ENCODE measurements at places on chromosomes 3 and 15.

- no peak for DNase-seq
Measured at GRCh38 chr3:77348244-77348855, 308.5 kb downstream of the ROBO2 start.

DNA sequence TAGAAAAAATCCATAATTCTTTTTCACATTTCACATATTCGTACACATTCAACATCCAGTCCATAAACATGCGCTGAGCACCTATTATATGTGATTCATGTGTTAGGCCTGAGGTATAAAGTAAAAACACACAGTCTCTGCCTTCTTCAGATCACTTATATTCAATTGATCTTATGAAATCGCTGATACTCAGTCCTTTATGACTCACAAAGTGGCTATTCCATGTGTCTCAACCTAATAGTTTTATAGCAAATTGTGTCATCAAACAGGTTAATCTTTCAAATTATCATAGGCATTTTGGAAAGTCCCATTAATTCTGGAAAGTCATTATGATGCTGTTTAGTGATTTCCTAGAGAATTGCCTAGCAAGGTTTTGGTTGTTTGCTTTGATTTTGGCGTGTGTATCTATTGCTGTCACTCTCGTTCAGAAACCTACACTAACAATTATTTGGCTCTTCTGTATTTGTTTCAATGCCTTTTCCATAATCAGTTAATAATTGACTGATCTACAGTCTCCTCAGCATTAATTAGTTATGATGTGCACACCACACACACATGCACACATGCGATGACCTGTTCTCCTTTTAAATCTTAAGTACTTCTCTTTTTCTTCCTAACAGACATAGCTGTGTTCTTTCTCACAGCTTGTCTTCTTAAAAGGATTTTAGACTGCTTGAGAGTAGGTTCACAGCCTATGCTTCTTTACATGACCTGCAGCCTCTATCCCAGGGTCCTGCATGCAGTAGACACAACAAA lies 353.1 kb downstream of the MECOM start:
- DNase-seq, result no peak

GRCh38 chr3:64199932-64200331 lies 25.3 kb downstream of the PRICKLE2 start:
- DNase-seq, result no peak

DNA sequence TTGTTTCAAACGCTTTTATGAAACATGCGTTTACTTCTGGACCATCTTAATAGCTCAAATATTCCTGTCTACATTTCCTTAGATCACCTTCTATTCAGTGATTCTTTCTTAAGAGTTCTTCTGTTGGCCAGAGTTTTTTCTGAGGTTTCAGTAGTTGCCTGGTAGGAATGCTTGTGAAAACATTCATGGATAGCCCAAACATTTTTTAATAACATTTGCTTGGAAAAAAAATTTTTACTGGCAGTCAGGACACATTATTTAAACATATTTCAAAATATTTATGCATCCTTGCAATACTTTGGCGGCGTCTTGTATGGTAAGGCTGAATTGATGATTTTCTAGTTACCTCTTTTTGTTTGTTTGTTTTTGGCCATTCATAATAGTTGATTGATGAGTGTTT lies 47.4 kb upstream of the ZBTB20 start:
- no peak for DNase-seq

GRCh38 chr3:42098171-42098570 lies 7.0 kb downstream of the TRAK1 start:
- peak; percentile 8 for DNase-seq

GRCh38 chr3:19364148-19364547 lies 215.8 kb downstream of the KCNH8 start:
- DNase-seq, result no peak

DNA sequence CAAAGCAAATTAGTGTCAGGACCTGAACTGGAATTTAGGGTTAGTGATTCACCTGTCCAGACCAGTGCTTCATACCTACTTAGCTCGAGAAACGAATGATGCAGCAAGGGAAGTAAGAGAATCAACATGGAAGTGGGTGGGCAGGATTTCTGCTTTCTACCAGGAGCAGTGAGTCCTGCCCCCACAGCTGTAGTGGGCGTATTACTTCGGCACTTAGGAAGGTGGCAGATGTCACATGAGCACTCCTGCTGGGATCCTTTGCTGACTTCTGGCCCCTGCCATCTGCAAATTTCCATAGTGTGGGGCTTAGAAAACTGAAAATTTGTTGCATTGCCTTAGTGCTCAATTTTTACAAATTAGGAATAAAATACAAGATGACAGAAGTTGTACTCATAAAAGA lies 31.2 kb downstream of the RYR3 start:
- DNase-seq, result no peak

DNA sequence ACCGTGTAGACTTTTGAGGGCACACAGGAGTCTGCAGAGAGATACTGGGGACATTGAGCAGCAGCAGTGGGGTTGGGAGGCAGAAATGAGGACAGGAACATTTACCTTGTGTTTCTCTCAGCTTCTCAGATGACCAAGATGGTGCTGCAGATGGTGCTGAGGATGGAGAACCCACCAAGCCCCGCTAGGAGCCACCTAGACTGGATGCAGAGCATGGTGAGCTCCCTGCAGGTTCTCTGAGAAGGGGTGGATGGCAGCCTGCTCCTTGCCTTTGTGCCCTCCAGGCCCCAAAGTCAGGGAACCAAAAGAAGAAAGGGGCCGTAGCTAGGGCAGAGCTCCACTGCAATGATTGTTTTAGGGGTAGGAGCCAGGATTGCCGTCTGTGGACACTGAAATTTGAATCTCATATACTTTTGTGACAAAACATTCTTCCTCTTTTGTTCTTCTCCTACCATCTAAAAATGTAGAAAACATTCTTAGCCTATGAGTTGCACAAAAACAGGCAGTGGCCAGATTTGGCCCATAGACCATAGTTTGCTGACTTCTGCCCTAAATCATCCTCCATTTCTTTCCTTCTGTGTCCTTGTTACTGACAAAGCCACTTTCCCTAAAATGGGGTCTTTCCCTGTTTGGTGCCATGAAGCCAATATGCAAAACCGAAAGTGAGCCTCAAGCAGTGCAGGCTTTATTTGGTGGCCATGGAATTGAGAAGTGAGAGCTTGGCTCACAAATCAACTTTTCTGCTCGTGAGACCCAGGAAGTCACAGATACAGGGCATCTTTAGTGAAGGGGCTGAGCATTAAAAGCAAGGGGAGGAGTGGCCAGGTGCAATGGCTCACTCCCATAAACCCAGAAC lies 11.9 kb upstream of the MUC20 start:
- DNase-seq, result no peak

- no peak for DNase-seq
Measured at GRCh38 chr3:155921486-155921885, 51.0 kb downstream of the GMPS start.

DNA sequence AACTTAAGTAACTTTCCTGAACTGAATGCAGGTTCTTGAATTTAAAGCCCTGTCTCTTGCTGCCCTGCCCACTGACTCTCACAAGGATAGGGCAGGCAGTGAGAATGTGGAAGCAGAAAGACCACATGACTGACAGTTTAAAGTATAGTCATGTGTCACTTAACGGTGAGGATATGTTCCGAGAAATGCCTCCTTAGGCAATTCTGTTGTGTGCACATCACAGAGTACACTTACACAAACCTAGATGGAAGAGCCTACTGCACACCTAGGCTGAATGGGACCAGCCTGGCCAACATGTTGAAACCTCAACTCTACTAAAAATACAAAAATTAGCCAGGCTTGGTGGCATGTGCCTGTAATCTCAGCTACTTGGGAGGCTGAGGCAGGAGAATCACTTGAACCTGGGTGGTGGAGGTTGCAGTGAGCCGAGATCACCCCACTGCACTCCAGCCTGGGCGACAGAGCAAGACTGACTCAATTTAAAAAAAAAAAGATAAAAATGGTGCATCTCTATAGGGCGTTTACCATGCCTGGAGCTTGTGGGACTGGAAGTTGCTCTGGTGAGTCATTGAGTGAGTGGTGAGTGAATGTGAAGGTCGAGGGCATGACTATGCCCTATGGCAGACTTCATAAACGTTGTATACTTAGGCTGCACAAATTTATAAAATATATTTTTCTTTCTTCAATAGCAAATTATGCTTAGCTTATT lies 18.9 kb upstream of the COPG1 start:
- DNase-seq, result no peak

GRCh38 chr15:100764778-100765466 lies 114.7 kb upstream of the ALDH1A3 start:
- DNase-seq, result peak; percentile 64

- DNase-seq, result no peak
Measured at GRCh38 chr3:13044496-13045240, 28.6 kb downstream of the IQSEC1 start.

DNA sequence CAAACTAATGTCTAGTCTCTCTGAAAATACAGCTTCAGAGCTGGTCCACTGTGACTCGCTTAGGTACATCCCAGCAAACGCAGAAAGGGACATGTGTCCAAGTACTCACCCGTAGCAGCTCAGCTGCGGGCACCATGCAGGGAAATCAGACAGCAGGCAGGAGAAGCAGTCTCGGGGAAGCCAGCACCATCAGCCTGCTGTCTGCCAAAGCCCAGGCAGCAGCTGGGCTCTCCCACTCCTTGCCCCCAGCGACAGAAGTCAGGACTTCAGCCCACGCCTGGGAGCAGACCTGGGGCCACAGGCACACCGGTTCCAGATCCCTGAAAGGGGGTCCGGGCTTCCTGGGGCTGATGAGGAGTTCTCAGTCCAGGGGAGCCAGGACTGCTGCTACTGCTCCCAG lies 34.9 kb downstream of the SEMA5B start:
- DNase-seq, result no peak

- no peak for DNase-seq
Measured at GRCh38 chr3:157330206-157330605, 106.4 kb upstream of the PTX3 start.

GRCh38 chr3:192515664-192516045 lies 211.7 kb downstream of the FGF12 start:
- DNase-seq, result no peak

- no peak for DNase-seq
Measured at GRCh38 chr3:114884213-114884923, 262.7 kb downstream of the ZBTB20 start.

DNA sequence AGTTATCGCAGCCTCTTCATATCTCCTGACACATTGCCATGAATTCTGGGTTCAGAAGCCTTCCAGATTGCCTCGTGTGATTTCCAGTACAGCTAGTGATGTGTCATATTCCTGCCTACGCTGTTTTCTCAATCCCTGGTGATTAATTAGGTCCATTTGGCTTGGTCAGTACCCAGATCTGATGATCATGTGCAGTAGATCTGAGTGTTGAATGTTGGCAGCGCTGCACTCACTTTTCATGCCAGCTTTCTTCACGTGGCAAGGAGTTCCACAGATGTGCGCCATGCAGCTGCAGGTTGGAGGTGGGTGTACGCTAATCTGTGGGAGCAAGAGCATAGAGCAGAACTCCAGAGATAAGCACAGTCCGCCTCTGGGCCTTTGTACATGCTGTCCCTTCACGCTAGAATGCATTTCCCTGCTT lies 86.9 kb upstream of the COL6A5 start:
- DNase-seq, result no peak

GRCh38 chr3:31274326-31275024 lies 258.2 kb upstream of the STT3B start:
- DNase-seq, result no peak

DNA sequence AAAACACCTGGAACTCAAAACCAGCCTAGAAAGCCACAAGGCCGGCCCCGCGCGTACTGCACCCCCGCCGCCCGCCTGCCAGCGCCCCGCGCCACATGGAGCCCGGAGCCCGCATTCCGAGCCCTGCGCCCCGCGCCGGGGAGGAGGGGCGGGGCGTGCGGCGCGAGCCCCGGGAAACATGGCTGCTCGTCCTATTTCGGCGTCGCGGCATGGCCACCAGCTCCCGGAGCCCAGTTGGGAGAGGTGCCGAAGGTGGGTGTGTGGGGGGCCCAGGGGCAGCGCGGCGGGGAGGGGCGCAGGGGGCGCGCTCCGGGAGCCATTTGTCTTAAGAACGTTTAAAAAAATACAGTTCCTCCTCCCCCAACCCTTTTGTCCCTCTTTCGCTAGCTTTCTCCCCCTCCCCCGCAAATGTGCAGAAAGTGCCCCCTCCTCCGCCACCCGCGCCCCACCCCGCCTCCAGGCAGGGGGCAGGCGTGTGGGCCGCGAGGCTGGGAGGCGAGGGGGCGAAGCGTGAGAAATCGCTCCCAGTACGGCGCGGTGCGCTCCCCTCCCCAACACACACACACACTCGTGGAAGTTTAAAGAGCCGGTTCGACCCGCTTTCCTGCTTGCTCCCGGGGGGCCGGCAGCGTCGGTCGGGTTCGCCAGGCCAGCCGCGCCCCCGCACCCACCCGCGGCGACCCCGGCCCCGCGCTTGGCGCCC lies 2.5 kb downstream of the ANP32A start:
- peak; percentile 92 for DNase-seq

GRCh38 chr15:80953953-80954778 lies 35.5 kb downstream of the MESD start:
- DNase-seq, result no peak

GRCh38 chr3:50519471-50520089 lies 16.1 kb upstream of the CACNA2D2 start:
- peak; percentile 88 for DNase-seq

DNA sequence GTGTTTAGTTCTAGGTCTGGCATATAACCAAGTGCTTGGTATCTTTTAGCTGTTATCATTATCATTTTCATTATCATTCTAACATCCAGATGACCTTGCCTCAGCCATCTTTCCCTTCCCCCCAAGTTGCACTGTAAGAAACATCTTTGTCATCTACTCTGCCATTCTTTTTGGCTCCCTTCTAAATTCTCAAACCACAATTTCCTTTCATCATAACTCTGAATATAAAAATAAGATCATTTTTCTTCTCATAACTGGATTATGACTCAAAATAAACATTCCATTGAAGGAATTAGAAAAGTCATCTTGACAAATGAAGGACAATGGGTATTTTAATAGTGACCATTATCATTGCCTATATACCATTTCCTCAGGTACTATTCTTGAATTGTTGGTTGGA lies 786.2 kb downstream of the AGBL1 start:
- no peak for DNase-seq
